ENCODE measurements at places on chromosomes 12 and 14. TPM values are rescaled to one million over a fixed set of nuclear protein-coding genes. Genes with fewer than 3 reads are reported as not detected.

Gene RTL1
- polyA plus RNA-seq = not detected

Gene ZFHX2
- polyA plus RNA-seq = not detected

Gene PPP4R4
- 0.06 TPM for polyA plus RNA-seq

Gene OR6C2
- polyA plus RNA-seq = not detected

Gene KRT75
- not detected for polyA plus RNA-seq

Gene CLEC9A
- polyA plus RNA-seq = not detected

Gene MYO1A
- 0.68 TPM for polyA plus RNA-seq

Gene PAPLN
- 0.48 TPM for polyA plus RNA-seq

Gene ADAM20
- polyA plus RNA-seq = not detected

Gene PAX9
- polyA plus RNA-seq = not detected

Gene TROAP
- not detected for polyA plus RNA-seq

Gene CCDC175
- polyA plus RNA-seq = not detected

Gene GNB3
- polyA plus RNA-seq = not detected

Gene CLEC6A
- not detected for polyA plus RNA-seq

Gene DENR
- polyA plus RNA-seq = 54.7 TPM

Gene AQP6
- not detected for polyA plus RNA-seq

Gene P2RX7
- polyA plus RNA-seq = 2.0 TPM

Gene TAS2R9
- polyA plus RNA-seq = not detected

Gene AICDA
- polyA plus RNA-seq = not detected

Gene LARP4
- polyA plus RNA-seq = 23.7 TPM

Gene TAS2R7
- not detected for polyA plus RNA-seq

Gene NFATC4
- polyA plus RNA-seq = not detected

Gene IL22
- polyA plus RNA-seq = not detected

Gene DACT1
- 18.5 TPM for polyA plus RNA-seq

Data from naive thymus-derived CD4-positive, alpha-beta T cell (primary cell).